GM12878 (cell line): ENCODE measurements at places on chromosomes 1 and 21. TPM values are rescaled to one million over a fixed set of nuclear protein-coding genes. Genes with fewer than 3 reads are reported as not detected.

The TPM3 gene
- polyA plus RNA-seq = 759 and 802 TPM in 2 replicates

- H3K4me1 ChIP-seq = no peaks in the 10 kb centered on the region; the same call in 1 of the 2 replicates
- no peak for DNase-seq
These were observed at the start of gene MIXL1 for GRCh38 chr1:226223157-226223785. TSS of gene MIXL1 (plus strand) at chr1:226223664. CDS start at chr1:226223682, 18 bp downstream.

- no peak overlapping the region for H3K4me3 ChIP-seq
- H3K27me3 ChIP-seq = no peaks in the 10 kb centered on the region
- no peaks in the 10 kb centered on the region for H3K36me3 ChIP-seq
- DNase-seq = no peak
- H3K4me1 ChIP-seq = no peaks in the 10 kb centered on the region
These were observed 190.6 kb downstream of the FMN2 start for GRCh38 chr1:240282061-240282830.

DNA sequence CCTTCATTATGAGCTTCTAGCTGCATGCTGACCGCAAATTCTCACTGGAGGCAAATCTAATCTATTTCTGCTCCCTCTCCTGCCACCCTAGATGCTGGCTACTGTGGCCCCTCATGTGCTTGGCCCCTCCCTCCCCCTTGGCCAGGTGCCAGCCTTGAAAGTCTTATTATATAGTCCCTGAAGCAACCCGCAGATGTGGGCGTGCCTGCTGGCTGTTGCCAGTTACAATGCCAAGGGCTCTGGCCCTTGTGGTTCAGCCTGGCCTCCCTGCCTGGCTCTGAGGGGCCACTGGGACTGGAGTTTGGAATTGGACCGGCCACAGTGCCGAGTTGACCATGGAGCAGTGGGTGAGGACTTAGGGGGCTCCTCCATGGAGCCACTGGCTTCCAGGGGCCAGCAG lies 78.9 kb upstream of the ACTRT2 start:
- H3K27ac ChIP-seq = no peak overlapping the region
- no peak overlapping the region for H3K4me3 ChIP-seq
- DNase-seq = no peak
- H3K4me1 ChIP-seq = no peaks in the 10 kb centered on the region
- no peaks in the 10 kb centered on the region for H3K36me3 ChIP-seq

GRCh38 chr1:22722901-22723550 lies 12.4 kb downstream of the EPHB2 start:
- no peak overlapping the region for H3K27ac ChIP-seq
- H3K36me3 ChIP-seq = no peaks in the 10 kb centered on the region
- H3K27me3 ChIP-seq = no peaks in the 10 kb centered on the region; the same call in none of the 2 replicates
- H3K4me1 ChIP-seq = no peaks in the 10 kb centered on the region
- no peak overlapping the region for H3K4me3 ChIP-seq

The ANKRD35 gene
- not detected in 2 replicates for polyA plus RNA-seq

DNA sequence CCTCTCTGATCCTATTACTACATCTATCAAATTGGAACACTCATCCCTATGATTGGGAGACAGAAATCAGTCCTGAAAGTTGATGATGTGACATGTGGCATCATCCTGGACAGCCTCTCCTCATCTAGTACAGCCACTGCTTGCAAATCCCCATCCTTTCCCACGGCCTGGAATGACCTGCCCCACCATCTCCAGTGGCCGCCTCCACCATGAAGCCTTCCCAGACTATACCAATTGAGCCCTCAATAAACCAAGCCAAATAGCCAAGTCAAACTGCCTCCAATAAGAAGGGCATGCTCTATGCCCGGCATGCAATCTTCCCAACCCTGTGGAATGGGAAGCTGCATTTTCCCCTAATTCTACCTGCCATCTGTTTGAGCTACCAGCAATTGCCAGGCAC lies 561 bp upstream of the ARHGEF19 start:
- no peak overlapping the region for H3K4me3 ChIP-seq
- no peaks in the 10 kb centered on the region for H3K27me3 ChIP-seq
- no peaks in the 10 kb centered on the region for H3K36me3 ChIP-seq

- no peaks in the 10 kb centered on the region; the same call in 1 of the 2 replicates for H3K36me3 ChIP-seq
- H3K4me3 ChIP-seq = no peak overlapping the region
- no peak for DNase-seq
- H3K27me3 ChIP-seq = no peaks in the 10 kb centered on the region
These were observed 3.3 kb downstream of the AHDC1 start for GRCh38 chr1:27600498-27601175.

The SLC6A9 gene
- 1.3 and 1.6 TPM in 2 replicates for polyA plus RNA-seq

The ADGRB2 gene
- 0.08 TPM in 1 of 2 replicates, not detected in the other for polyA plus RNA-seq

The ERRFI1 gene
- polyA plus RNA-seq = 2.0 and 2.4 TPM in 2 replicates

- no peaks in the 10 kb centered on the region for H3K36me3 ChIP-seq
- H3K27me3 ChIP-seq = no peaks in the 10 kb centered on the region
- no peaks in the 10 kb centered on the region for H3K4me1 ChIP-seq
- no peak for DNase-seq
- no peak overlapping the region for H3K27ac ChIP-seq
These were observed 9.5 kb downstream of the GPSM2 start for GRCh38 chr1:108886292-108886691.

The S100A7 gene
- not detected in 2 replicates for polyA plus RNA-seq

GRCh38 chr1:56830052-56830451 lies 10.8 kb upstream of the FYB2 start:
- no peaks in the 10 kb centered on the region for H3K36me3 ChIP-seq
- H3K27ac ChIP-seq = no peak overlapping the region
- no peaks in the 10 kb centered on the region for H3K27me3 ChIP-seq

DNA sequence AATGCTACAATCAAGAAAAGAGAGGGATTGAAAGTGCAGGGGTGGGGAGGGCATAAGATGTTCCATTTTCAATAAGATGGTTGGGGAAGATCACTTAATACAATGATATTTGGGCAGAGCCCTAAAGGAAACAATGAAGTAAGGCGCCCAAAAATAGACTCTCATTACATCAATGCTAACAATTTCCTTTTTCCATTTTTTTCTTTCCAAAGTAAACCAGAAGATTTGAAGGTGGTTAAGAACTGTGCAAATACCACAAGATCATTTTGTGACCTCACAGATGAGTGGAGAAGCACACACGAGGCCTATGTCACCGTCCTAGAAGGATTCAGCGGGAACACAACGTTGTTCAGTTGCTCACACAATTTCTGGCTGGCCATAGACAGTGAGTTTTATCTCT lies 16.8 kb downstream of the IFNAR2 start:
- no peak overlapping the region for H3K4me3 ChIP-seq
- peaks cover 15% of the 10 kb centered on the region for H3K4me1 ChIP-seq
- no peak overlapping the region for H3K27ac ChIP-seq
- no peak for DNase-seq

DNA sequence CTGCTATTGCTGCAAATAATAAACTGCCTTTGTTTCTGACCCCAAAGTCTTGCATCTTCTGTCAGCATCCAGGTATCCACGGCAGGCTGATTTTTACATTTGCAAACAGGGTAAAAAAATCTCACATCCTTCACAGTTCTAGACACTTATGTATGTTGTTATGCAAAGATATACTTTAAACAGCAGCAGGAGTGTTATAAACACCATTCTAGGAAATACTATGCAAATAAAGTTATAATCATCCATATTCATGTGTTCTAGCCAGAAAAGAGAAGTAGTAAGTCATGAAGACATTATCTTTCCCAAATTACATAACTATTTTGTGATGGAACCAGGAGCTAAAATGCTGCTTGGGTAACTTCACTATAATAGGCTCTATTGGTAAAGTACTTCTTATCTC lies 534.2 kb downstream of the LTN1 start:
- H3K36me3 ChIP-seq = no peaks in the 10 kb centered on the region
- no peak overlapping the region for H3K4me3 ChIP-seq
- H3K27me3 ChIP-seq = no peaks in the 10 kb centered on the region
- no peaks in the 10 kb centered on the region for H3K4me1 ChIP-seq

GRCh38 chr1:229714964-229715603 lies 89.0 kb downstream of the URB2 start:
- H3K27ac ChIP-seq = no peak overlapping the region
- no peak overlapping the region for H3K4me3 ChIP-seq
- no peaks in the 10 kb centered on the region for H3K36me3 ChIP-seq
- no peaks in the 10 kb centered on the region for H3K27me3 ChIP-seq

The USP33 gene
- 27.9 and 32.8 TPM in 2 replicates for polyA plus RNA-seq

DNA sequence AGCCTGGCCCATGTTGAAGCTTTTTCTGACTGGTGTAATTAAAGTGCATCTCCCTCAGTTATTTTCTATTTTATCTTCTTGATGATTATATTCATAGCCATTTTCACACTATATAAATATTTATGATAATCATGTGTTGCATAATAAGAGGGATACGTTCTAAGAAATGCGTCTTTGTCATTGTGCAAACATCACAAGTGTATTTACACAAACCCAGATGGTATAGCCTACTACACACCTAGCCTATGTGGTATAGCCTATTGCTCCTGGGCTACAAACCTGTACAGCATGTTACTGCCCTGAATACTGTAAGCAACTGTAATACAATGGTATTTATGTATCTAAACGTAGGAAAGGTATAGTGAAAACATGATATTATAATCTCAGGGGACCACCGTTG lies 88.1 kb downstream of the BACH1 start:
- H3K4me1 ChIP-seq = no peaks in the 10 kb centered on the region
- no peaks in the 10 kb centered on the region for H3K36me3 ChIP-seq
- no peak for DNase-seq
- no peaks in the 10 kb centered on the region for H3K27me3 ChIP-seq

DNA sequence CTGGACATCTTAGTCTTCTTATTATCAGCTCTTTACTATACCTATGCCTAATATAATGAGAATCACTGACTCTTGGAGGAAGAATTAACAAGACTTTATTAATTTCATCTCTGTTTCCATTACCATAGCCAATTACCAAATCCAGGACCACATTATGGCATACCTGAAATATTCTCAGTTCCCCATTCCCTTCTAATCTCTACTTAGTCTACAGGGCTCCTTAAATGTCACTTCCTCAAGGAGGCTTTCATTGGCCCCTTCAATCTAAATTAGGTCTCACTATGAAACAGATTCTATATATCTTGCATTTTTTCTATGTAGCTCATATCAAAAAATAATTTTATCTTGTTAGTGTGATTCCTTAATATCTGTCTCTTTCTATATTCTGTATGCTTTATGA lies 371.2 kb downstream of the PTBP2 start:
- no peaks in the 10 kb centered on the region for H3K27me3 ChIP-seq
- no peaks in the 10 kb centered on the region for H3K36me3 ChIP-seq
- no peak for DNase-seq
- no peak overlapping the region for H3K4me3 ChIP-seq
- no peaks in the 10 kb centered on the region for H3K4me1 ChIP-seq

The CCDC185 gene
- not detected in 2 replicates for polyA plus RNA-seq

DNA sequence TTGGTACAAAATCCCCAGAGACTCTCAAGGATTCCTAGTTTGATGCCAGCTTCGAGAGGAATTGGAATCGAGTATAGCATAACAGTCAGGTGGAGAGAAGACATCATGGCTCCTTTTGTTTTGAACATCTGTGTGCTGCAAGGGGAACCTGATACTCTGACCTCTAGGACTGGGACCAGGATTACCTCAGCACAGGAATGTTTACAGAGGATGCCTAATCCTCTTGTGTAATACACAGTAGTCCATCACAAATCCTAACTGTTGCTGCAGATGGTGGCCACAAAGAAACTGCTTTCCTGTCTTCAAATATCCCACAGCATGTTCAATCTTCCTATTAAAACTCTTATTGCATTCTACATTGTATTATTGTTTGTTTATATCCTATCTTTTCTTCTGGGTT lies 111.8 kb upstream of the PRMT6 start:
- no peaks in the 10 kb centered on the region for H3K4me1 ChIP-seq
- H3K27ac ChIP-seq = no peak overlapping the region
- DNase-seq = no peak
- H3K4me3 ChIP-seq = no peak overlapping the region

The LENEP gene
- 0.29 TPM in 1 of 2 replicates, not detected in the other for polyA plus RNA-seq

The LCE3E gene
- not detected in 2 replicates for polyA plus RNA-seq

DNA sequence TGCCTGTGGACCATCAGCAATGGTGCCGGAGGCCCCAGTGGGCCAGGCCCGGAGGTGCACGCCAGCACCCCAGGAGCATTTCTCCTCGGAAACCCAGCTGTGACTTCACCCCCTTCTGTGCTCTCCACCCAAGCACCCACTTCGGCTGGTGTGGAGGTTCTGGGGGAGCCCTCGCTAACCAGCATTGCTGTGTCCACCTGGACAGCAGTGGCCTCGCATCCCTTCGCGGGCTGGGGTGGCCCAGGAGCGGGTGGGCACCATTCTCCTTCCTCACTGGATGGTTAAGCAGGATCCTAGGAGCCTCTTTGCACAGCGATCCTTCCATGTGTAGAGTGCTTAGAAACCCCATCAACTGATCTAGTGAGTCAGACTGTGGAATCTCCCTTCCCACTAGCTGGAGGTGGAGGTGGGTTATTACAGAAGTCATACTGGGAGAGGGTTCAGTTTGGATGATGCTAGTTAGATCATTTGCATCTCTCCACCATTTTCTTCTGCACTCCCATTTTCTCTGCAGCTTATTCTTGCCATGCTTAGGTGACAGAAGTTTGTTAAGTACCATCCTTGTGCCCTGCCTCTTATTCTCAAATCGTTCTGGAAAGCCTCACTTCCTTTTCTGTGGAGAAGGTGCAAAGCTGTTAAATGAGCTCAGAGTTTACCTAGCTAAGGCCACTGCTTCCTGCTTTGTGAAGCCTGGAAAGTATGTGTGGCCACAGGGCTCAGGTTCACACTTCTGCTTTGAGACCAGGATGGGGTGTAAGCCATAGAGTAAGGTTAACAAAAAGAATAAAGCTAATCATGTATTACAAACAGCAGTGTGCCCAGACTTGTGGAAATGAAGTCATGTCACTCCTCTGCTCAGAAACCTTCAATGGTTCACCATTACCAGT lies 32.3 kb downstream of the TBX19 start:
- no peaks in the 10 kb centered on the region for H3K36me3 ChIP-seq
- no peak for DNase-seq
- no peak overlapping the region for H3K4me3 ChIP-seq
- peaks cover 8% of the 10 kb centered on the region; the same call in 1 of the 2 replicates for H3K4me1 ChIP-seq

DNA sequence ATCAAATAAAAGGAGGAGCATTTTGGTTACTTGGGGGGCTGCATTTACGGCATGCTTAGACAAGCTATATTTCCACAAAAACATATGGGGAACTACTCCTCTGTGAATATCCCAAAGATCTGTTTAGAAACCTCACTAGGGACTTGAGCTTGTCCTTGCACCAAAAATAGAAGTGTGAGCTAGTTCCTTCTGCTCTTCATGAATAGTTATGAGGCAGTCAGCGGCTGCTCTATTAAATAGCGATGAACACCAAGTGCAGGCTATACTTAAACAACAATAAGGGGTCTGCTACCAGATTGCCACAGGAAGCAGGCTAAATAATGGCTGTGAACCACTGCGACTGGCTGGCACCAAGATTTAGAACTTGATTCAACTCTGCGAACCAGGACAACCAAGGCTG lies 190.1 kb downstream of the PCP4 start:
- no peaks in the 10 kb centered on the region for H3K27me3 ChIP-seq
- no peaks in the 10 kb centered on the region for H3K36me3 ChIP-seq
- no peaks in the 10 kb centered on the region for H3K4me1 ChIP-seq
- DNase-seq = no peak
- no peak overlapping the region for H3K4me3 ChIP-seq
